ENCODE measurements at places on chromosomes 7 and 10.
A peak's percentile ranks its signal among the peaks of the same experiment; 100 is the strongest.

GRCh38 chr7:127678337-127678736 lies 26.3 kb downstream of the SND1 start:
- no peak for DNase-seq

- DNase-seq, result no peak
Observed at GRCh38 chr10:114821915-114822443, 399 bp downstream of the FHIP2A start.

DNA sequence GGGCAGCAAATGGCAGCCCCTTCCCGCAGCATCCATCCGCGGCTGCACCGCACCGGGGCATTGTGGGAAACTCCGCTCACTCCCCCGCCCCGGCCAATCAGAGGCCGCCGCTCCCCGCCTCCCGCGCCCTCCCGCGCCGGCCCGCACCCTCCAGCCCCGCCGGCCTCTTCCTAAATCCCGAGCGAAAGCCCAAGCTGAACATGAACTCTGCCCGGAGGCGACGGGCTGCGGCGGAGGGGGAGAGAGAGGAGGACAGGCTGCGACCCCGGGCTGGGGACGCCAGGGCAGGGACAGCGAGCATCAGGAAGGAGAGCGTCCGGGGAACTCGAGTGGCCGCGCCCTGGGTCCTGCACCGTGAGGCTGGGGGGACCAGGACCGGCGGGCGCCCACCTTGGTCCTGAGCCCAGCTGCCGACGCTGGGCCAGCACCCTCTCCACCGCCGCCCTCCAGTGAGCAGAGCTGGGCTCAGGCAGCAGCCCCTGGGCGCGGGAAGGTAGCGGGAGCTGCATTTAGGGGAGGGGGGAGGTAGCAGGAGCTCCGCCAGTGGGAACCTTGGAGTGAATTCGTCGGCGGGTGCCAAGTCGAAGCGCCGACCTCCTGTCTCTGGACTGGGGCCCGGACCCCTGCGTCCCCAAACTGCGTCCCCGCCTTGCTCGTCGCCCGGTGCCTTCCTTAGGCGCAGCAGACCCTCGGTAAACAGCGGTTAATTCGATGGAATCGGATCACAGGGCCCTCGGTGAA lies at the start of gene DGKI:
Gene DGKI, minus strand, starts transcription at position 148 of the 741 bp plus-strand sequence.
- DNase-seq, result peak; percentile 10

- DNase-seq, result no peak
Observed at GRCh38 chr10:101492205-101492604, 95.9 kb downstream of the POLL start.

GRCh38 chr10:104580774-104581675 lies 60.1 kb upstream of the SORCS3 start:
- DNase-seq, result peak; percentile 67

DNA sequence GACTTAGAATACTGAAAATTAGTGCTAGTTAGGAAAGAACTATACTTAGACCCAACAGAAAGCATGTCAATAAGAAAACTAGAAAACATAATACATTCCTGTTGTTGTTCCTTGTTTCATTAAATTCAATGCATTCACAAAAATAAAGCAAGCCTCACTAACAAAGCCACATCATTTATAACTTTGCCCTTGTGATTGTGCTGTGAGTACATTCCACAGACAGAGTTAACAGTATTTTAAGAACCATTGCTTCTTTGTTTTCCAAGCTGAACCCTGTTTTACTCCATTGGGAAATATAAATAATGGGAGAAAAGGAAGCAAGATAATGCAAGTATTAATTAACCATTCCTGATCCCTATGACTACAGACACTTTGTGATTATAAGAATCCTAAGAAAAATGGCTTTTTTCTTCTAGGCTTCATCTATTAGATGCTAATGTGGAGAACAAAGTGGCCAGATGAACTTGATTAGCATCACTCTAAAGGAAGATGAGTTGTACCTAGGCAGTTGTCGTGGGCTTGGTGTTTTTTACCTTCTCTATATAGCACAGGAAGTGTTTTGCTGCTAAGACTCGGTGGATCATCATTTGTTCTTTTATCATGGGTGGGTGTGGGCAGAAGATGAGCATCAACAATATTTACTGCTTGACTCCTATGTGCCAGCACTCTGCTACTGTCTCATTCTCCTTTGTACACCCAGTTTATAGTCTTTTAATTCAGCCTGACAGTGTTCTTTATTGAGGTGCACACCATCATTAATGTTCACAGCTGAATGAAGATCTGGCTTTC lies 34.2 kb upstream of the ZNRF2 start:
- DNase-seq, result no peak

DNA sequence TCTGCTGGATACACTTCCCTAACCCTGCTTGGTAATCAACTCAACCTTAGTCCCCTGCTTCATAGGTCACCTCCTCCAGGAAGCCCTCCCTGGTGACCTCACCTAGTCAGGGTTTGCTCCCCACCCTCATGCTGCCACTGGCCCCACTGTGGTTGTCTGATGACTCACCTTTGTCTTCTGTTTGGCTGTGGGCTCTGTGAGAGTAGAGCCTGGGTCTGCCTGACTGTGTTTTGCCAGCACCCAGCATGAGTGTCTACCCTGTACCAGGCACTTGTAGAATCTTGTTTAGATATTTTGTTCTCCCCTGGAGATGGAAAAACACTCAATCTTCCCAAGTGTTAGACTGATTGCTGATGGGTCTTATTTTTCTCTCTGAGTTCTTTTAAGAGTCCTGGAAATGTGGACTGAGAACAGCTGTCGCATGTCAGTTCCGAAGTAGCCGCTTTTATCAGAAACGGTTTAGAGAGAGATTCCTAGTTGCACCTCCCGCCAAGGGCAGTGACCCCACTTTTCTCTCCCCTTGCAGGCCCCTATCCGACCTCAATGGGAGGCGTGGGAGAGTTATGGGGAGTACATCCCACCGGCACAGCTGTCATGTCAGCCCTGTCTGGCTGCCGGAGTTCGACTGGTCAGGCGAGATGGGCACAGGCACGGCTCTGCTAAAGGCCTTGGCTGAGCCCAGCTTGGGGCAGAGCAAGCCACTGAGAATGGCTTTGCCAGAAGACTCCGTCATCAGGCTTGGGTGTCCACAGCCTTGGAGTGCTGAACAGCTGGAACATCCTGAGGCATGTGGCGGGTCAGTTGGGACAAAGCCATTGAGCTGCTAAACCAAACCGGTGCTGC lies 134.3 kb downstream of the GRK5 start:
- peak; percentile 42 for DNase-seq

DNA sequence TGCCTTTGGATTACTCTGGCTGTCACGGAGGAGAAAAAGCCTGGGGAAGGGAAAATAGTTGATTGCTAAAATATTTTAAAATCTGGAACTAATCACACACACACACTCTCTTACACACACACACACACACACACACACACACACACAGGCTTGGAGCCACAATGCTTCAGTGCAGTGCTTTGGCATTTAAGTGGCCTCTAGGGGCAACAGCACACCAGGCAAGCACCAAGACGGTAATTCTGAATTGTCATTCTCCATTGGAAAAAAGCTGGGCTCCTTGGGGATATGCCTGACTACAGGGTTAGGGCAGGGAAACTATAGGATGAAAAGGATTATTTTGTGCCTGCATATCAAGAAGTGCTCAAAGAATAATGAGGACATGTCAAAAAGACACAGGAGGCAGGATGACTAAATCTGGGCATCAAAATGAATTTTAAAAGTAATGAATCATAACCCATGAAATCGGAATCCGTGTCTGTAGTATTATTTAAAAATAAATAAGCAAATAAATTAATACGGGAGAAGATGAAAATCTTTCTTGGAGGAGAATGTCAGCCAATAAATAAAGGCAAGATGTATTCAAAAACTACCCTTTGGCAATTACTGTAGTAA lies 30.4 kb upstream of the DDC start:
- DNase-seq, result no peak

- DNase-seq, result no peak
Observed at GRCh38 chr10:96176985-96177384, 46.9 kb downstream of the ZNF518A start.

- DNase-seq, result no peak
Observed at GRCh38 chr10:33506838-33507661, 172.6 kb upstream of the NRP1 start.

DNA sequence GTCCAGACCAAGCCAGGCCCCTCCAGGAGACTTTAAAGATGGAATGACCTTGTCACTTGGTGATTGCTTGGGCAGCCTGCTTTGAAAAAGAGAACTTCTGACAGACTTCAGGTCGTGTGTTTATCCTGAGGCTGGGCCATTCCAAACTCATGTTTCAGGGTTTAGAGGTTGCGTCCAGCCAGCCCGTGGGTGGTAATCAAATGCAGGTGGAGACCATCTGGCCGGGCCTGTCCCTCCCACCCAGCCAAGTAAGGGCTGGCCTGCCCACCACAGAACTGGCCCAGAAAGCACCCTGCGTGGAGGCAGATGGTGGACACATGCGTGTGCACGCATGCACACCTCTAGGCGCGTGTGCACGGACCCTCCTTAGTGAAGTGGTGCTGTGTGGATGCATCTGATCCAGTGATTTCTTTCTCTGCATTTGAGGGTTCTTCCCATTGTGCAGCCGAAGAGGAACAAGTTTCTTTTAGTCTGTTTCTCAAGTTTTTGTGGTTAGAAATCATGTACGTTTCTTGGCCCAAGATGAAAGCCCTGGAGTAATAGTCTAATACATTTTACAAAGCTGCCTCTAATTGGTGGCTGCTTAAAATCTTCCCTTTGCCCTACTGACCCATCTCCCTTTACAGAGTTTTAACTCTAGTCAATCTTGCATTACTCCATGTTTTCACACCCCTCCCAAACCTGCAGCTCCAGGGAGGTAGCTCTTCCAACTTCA lies 43.0 kb downstream of the SUFU start:
- DNase-seq, result no peak

DNA sequence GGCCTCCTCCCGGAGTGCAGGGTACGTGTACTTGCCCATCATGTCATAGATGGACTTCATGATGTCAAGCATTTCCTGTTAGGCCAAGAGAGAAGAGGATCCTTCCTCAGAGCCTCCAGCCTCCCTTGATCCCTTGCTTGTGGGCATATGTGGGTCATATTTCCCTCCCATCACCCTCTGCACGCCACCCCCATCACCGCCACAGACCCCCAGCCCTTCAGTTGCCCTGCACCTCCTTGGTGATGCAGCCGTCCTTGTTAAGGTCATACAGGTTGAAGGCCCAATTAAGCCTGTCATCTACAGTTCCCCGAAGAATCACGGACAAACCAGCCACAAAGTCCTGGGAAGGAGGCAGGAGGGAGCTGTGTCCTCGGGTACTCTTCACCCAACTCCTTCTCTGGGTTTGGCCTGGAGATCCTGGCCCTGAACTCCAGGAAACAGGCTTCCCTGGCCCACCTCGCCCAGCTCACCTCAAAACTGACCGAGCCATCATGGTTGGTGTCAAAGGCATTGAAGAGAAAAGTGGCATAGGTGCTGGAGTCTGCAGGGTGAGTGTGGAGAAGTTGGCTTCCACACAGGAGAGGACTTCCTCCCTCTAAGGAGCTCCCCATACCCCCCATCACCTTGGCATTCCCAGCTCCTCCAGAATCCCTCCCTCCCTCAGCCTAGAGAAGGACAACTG lies 9.8 kb upstream of the OGA start:
- DNase-seq, result no peak

- no peak for DNase-seq
Observed at GRCh38 chr10:42997151-42997848, 79.6 kb upstream of the RET start.

GRCh38 chr10:71093531-71093930 lies 118.8 kb upstream of the UNC5B start:
- no peak for DNase-seq

DNA sequence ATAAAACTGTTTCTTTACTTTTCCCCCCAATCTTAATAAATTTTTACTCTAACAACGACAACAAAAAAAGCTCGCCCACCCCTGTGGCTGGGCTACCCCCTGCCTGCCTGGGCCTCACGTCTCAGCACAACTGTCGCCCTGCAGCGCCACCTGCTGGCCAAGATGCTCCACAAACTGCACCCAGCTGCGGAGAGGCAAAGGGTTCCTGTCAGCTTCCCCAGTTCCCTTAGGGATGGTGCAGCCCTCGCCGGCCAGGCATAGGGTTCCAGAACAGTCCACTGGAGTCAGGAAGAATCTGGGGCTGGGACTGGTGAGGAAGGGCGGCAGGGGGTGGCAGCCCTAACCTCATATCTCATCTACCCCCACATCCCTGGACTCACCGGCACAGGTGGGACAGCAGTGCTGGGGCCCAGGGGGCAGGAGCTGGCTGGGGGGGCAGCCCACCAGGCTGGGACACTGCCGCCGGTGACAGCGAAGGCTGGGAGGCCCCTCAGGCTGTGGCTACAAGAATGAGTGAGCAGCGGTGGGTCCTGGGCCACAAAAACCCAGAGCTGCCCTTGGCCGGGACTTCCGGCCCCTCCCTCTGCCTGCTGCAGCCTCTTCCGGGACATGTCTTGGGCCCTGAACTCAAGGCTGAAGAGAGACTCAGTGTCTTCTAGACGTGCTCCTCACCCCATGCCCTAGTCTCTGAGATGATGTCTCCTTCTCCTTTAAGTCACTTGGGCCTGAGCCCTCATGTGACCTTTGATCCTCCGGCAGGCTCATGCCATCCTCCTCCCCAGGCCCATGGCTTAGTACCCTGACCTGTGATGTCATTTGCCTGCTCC lies 21.2 kb downstream of the ATP6V1F start:
- peak; percentile 86 for DNase-seq

GRCh38 chr7:131365838-131366237 lies 38.2 kb downstream of the MKLN1 start:
- no peak for DNase-seq

- DNase-seq, result no peak
Observed at GRCh38 chr10:103720328-103720963, 134.9 kb downstream of the SH3PXD2A start.

DNA sequence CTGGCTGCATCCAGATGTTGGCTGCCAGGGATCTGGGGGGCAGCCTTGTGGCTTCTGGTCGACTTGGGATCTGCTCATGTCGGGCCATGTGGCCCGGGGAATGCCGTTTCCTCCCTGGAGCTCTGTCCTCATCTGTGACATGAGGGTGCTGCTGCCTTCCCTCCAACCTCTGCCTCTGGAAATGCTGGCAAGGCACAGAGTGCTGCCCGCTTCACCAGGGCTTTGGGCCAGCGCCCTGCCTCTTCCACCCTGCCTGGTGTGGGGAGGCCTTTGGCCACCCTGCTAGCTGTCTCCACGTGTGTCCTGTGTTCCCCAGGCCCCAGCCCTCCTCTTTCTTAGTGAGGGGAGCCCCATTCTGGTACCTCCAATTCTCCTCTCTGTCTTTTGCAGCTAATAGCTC lies 5.8 kb upstream of the SMARCD3 start:
- DNase-seq, result no peak

All from activated naive CD4-positive, alpha-beta T cell treated with anti-CD3 and anti-CD28 coated beads, Interleukin-2, amount 50 U/mL, for 16 hours (primary cell).